ENCODE measurements at places on chromosomes 2 and 18.
A peak's percentile ranks its signal among the peaks of the same experiment; 100 is the strongest.

GRCh38 chr2:1976728-1977416 lies 232.6 kb upstream of the PXDN start:
- DNase-seq = no peak

DNA sequence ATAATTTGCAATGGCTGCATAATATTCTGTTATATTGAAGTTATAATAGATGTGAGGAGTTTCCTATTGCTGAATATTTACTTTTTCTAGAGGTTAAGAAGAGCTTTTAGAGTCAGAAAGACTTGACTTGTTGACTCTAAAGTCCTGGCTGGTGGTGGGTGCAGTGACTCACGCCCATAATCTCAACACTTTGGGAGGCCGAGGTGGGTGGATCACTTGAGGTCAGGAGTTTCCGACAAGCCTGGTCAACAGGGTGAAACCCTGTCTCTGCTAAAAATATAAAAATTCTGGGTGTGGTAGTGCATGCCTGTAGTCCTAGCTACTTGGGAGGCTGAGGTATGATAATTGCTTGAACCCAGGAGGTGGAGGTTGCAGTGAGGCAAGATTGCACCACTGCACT lies 33.9 kb upstream of the ATIC start:
- DNase-seq = no peak

DNA sequence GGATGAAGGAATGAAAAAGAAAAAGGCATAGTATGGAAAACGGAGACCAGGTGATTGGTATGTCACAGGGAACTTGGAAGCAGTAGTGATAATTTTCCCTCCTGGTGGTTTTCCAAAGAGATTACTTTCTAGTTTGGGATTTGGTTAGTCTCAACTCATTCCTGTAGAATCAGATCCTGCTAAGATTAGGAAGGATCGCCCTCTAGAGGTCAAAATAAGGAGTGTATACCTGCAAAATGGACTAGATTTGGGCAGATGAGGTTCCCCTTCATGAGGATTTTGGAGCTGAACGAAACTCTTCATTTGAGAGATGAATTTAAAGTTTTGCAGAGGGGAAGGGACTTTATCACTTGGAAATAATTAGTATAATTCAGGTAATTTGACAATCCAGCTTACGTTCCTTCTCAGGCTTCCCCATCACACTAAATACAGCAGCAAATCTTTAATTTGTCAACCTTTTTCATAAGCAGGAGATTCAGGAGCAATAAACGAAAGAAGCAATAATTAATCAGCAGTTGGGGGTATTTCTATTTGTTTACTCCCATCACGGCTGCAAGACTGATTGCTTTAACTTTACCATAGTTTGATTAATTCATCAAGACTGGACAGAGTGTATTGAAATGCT lies 65.2 kb downstream of the CCDC195 start:
- DNase-seq = peak; percentile 39

- DNase-seq = no peak
These were observed 101.5 kb upstream of the MGAT5 start for GRCh38 chr2:134152045-134153010.

GRCh38 chr2:239116456-239117246 lies 268.8 kb downstream of the TWIST2 start:
- no peak for DNase-seq

GRCh38 chr18:46892842-46893241 lies 24.5 kb downstream of the PIAS2 start:
- no peak for DNase-seq

DNA sequence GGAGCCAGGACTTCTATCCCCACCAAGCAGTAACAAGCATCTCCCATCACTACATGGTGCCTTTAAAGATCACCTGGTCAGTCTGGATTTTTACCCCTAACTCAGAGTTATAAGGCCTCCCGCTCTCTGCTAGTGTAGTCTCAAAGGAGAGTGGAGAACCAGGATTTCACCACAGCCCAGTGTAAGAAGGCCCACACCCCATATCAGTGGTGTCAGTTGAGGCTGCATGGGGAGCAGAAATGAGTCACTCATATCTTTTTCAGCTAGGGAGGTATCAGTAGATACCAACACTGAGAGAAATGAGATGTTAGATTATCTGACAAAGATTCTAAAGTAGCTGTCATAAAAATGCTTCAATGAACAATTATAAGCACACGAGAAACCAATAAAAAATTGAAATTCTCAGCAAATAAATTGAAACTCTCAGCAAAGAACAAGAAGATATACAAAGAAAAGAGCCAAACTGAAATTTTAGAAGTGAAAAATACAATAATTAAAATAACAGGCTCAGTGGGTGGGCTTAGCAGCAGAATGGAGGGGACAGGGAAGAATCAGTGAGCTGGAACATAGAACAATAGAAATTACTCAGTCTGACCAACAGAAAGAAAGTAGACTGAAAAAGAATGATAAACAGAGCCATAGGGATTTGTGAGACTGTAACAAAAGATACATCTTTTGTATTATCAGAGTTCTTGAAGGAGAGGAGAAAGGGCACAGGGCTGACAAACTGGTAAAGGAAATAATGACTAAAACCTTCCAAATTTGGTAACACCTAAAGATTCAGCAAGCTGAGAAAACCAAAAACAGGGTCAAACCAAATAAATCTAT lies 257.7 kb downstream of the ANAPC1 start:
- no peak for DNase-seq

DNA sequence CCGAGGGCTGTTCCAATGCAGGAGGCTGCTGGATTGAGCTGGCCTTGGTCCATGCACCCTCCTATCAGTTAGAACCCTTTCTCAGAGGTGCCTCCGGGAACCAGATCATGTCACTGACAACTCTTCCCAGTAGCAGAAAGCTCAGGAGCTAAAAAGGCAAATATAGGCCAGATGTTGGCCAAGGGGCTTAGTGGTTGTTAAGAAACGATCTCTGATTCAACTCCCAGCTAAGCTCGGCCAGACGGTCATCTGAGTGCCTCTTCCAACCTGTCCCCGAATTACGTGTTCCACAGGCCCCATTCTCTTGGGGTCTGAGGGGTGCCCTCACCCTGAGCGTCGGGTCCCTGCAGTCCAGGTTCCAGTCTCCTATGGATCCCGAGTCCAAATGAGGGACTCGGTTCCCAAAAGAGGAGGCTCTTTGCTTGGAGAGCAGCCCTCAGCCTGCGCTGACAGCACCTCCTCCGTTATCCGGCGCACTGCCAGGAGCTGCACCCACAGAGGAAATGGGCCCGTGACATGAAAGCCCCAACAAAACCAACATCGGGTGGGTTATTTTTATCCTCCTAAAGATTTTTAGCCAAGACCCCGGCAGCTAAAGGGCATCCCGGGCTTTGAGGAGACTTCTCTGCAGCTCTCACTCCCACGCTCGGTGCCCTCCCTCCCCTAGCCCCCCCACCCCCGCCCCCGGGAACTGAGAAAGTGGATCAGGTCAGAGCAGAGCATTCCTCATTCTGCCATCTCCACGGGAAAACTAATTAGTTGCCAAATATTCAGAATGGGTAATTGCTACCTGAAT lies 106.6 kb upstream of the ID2 start:
- no peak for DNase-seq

DNA sequence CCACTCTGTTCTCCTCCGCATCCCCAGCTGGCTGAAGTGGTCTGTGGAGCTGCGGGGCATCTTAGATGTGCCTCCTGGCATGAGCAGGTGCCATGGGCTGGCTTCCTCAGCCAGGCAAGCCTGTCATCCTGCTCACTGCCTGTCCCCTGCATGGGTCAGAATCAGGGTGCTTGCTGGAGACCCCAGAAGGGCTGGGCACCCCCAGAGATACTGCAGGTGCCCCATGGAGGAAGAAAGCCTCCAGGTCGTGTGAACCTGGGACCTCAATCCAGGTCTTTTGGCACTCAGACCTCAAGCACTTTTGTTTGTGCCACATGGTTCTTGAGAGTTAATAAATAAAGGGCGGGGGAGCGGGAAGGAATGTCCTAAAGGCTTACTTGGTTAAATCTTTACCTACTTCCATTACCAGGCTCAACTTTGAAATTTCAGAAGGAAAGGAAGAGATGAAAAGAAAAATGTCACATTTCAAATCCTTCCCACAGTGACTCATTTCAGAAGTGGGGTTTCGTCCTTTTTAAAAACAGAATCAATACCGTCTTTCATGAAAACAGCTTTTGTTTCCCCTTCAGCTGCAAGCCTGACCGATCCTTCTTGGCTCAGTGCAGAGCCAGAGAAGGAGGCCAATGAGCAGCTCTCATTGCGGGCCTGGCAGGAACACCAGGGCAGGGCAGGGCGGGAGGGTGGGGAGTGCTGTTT lies 69.9 kb downstream of the RHOB start:
- DNase-seq = no peak

DNA sequence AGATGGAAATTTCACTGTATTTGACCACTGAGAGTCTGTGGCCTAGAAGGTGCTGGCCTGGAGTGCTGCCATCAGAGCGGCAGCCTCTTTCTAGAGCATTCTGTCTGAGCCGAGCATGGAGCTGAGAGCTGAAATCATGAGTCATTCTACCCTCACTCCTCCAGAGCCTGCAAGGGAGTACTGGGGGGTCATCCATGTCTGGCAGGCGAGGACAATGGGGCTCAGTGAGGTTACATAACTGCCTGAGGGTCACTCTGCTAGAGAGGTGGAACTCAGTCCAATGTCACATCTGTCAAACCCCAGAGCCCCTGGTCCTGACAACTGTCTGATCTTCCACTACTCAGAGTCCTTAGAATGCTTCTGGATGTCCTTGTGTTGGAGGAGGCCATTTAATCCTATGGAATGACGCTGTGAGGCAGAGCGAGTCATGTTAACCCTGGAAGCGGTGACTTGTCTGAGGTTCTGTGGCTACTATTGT lies 65.3 kb downstream of the HAUS1 start:
- DNase-seq = no peak

- DNase-seq = no peak
These were observed 127.1 kb upstream of the TANK start for GRCh38 chr2:161033059-161033660.

DNA sequence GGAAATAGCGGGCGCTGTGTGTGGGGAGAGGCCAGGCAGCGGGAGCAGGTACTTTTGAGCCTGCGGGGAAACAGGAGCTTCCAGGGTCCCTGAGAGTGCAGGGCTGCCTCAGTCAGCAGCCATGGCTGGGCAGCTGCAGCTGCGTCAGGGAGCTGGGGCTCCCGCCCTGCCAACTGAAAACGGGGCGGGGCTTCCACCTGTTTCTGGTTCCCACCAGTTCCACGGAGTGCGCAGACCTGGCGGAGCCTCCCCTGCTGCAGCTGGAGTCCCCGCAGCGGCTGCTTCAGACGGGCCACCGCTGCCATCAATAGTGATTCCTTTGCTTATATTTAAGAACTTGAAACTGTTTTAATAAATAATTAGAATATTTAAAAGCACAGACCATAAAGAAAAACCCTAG lies 30.6 kb upstream of the RPRM start:
- DNase-seq = no peak

DNA sequence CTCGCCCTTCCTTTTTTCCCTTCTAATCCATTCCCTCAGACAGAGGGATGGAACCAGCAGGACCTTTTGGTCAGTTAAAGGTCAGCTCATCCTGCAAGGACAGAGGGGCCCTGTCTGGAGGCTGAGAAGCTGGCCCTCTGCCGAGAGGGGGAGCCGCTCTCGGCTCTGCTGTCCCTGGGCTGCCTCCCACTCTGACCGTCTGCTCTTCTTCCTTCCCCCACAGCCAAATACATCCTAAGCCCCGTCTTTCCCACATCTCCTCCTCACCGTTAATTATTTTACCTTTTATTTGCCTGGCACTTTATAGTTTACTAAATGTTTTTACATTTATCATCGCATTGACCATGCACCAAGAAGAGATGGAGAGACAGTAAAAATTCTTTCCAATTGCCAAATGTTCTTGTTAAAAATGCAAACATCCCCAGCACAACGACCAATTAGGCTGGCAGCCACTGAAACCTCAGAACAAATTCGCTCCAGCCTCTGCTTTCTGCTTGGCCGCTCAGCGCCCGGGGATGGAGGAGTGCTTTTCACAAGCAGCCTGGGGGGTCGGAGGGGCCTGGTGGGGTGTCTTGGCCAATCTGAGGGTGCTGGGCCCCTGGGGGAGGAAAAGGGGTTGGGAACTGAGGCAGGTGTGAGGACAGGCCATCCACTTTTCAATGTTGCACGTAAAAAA lies 123.7 kb downstream of the TNS1 start:
- no peak for DNase-seq

GRCh38 chr18:36519358-36519757 lies 221.8 kb downstream of the FHOD3 start:
- no peak for DNase-seq

GRCh38 chr18:39969803-39970494 lies 1985.1 kb upstream of the PIK3C3 start:
- peak; percentile 91 for DNase-seq

DNA sequence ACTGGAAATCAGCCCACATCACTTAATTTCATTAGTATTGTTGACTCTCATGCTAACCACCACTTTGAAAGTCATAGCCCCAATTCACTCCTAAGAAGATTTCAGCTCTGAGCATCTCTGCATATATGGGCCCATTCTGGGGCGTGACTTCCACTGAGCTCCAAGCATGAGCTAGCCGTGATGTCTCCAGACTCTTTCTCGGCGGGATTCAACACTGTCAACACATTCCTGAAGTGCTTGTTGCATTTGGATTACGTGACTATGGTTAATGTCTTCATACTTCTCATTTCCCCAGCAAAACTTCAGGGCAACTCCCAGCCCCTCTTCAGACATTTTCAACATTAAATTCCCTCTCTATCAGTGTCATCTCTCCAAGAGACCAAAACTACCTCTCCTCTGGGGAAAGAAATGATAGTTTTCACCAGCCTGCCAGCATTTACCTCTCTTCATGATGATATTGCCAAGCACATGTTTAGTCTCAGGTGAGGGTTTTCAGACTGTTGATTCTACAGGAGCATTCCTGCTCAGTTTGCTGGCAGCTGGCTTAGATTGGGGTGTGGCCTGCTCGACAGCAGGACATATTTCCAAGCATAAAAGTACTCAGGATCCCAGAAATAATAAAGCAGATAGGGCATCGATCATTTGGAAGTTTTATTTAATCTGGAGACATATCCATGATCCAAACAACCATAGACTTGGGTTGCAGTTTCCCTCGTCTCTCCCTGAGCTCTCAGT lies 81.7 kb downstream of the FEZ2 start:
- DNase-seq = no peak

- DNase-seq = no peak
These were observed 256.5 kb downstream of the GBX2 start for GRCh38 chr2:235911633-235912233.

DNA sequence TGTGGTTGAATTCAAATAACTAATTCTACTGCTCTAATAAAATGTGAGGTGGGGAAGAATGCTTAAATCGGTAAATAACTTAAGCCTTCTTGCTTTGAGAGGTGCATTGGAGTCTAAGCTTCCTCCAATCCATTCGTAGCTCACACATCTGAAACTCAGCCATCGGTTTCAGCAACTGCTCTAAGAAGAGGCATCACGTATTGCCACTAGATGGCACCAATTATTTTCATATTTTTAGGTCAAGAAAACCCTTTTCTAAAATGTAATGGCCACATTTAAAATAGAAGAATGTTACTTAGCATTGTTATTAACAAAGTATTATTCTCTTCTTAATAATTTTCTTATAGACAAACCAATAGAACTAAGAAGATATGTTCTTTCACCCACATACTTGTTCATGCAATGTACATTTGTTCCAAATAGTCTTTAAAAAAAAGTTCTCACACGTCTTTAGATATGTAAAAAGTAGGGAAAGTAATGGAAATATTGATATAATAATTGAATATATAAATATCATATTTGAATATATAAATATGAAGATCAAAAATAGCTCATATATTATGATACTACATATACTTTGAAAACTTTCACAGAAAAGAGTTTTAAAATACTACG lies 229.8 kb downstream of the CCDC178 start:
- DNase-seq = no peak

Data from glomerular endothelial cell (primary cell).